ENCODE measurements at places on chromosomes 16 and 17. TPM values are rescaled to one million over a fixed set of nuclear protein-coding genes. Genes with fewer than 3 reads are reported as not detected.

The SLC2A4 gene
- 2.2 TPM for total RNA-seq

The DHRS7C gene
- 0.31 TPM for total RNA-seq

The TEX14 gene
- total RNA-seq = 0.21 TPM

- no peak overlapping the region for H3K27ac ChIP-seq
- no peaks in the 10 kb centered on the region for H3K36me3 ChIP-seq
- no peaks in the 10 kb centered on the region for H3K27me3 ChIP-seq
- peaks cover 4% of the 10 kb centered on the region for H3K4me1 ChIP-seq
- DNase-seq = no peak
Observed at GRCh38 chr16:25700547-25700946, 8.8 kb downstream of the HS3ST4 start.

DNA sequence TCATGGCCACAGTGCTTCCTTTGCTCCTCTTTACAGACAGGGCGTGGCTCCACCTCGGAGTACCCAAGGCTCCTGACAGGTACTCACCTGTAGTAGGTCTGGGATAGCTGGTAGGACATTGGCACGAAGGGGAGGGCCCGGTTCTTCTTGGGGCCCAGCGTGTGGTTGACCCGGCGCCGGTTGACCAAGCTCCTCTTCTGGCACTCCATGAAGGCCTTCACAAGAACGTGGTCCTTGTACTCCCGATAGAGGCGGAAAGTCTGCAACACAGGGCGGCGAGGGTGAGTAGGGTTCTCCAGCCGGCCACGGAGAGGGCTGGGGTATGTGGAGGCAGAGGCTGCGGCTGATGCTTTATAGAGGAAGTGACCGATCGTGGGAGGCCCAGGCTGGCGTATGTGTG lies 69.7 kb downstream of the IL21R start:
- H3K27me3 ChIP-seq = peaks cover 14% of the 10 kb centered on the region
- H3K36me3 ChIP-seq = peaks cover 71% of the 10 kb centered on the region
- no peak for DNase-seq
- H3K27ac ChIP-seq = no peak overlapping the region
- peak overlapping the region; percentile 6 for H3K4me3 ChIP-seq

DNA sequence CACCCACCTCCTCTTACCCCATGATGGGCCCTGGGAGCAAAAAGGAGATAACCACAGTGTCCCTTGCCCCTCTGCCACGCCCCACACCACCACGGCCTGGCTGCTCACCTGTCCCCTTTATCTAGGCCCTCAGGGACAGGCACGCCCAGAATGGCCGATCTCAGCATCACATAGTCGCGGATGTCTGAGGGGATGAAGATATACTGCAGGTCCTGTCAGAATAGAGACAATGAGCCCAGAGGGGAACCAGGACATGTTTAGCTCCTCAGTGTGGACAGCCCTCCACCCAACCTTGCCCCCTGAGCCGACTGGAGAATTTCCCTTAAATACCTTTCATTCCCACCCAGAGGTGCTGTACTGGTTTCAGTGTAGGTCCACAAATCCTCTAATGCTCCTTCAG lies 15.2 kb downstream of the ST6GALNAC2 start:
- peaks cover 14% of the 10 kb centered on the region for H3K27me3 ChIP-seq
- peaks cover 4% of the 10 kb centered on the region for H3K4me1 ChIP-seq
- H3K4me3 ChIP-seq = no peak overlapping the region
- H3K27ac ChIP-seq = no peak overlapping the region
- no peak for DNase-seq
- H3K36me3 ChIP-seq = peaks cover 7% of the 10 kb centered on the region
